Fibroblast of upper back skin (primary cell): ENCODE measurements at places on chromosomes 2 and 18.

DNA sequence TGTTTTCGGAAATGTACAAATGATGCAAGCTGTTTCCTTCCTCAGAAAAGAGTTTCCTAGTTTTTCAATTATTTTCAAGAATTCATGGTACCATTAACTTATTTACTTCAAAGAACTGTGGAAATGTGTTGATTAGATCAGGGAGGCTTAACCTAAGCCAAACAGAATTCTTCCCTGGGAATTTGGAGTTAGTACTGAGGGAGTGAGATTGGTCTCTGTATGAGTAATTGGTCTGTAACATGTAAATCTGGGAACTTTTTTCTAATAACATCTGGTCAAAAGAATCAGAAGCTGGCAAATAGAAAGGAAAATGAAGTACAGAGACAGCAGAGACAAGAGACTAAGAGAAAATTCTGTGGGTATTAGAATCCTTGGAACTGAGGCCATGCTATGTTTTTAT lies 145.8 kb downstream of the BABAM2 start:
- DNase-seq = no peak

DNA sequence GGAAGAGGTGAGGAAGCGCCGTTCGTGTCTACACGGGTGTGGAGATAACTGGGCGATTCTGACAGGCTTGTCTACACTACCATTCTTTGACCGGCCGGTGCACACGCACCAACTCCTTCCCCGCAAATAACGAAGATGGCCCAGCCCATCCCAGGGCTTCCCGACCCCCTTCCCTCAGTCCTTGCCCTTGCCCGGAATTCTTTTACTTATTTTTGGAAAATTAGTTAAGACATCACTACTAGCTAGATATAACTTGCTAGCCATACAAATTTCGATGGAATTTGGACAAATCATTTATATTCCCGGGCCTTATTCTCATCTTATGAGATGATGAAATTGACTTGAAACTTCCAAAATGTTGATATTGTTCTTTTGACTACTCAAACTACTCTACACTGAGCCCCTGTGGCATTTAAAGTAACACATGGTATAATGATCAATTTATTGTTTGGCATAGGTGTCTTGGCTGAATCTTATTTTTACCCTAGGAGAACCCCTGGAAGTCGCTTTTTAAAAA lies 1.3 kb downstream of the ERICH2 start:
- peak; percentile 8 for DNase-seq

GRCh38 chr2:239597216-239597615 lies 196.4 kb upstream of the HDAC4 start:
- no peak for DNase-seq

- DNase-seq = no peak
These were observed 255.4 kb downstream of the LOXHD1 start for GRCh38 chr18:46401486-46402070.

- DNase-seq = no peak
These were observed 24.7 kb downstream of the RAPH1 start for GRCh38 chr2:203510256-203510940.

- no peak for DNase-seq
These were observed 129.8 kb upstream of the EPB41L3 start for GRCh38 chr18:5673616-5674015.

DNA sequence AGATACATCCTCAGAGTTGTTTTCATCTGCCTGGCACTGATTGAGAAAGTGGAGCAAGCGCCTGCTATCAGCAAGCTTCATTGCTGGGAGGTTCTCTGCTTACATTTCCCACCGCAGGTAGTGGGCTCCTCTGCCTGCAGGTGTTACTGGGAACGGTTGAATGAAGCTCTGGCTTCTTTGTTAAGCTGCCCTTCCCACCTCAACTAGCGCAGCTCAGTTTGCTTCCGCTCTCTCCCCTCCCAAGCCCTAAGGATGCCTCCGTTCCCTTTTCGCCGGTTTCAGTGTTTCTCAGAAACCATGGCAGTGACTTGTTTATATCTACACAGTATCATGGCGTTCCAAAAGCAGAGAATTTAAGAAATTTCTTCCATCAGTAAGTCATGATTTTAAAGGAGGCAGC lies 72.2 kb upstream of the B3GNT7 start:
- DNase-seq = no peak

DNA sequence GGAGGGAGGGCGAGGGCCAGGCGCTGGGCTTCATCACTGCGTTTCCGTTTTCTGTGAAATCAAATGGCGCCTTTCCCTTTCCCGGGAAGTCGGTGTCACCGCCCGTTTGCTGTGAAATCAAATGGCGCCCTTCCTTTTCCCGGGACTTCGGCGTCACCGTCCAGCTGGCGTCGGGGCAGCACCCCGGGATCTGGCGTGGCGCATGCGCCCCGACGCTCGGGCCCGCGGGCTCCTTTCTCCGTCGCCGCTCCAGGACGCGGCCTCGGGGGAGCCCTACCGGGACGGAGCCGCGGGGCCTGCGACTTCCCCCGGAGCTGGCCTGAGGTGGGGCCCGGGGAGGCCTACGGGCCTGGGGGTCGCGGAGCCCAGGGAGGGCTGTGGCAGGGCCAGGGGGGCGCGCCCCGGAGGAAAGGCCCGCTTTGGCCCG lies at the start of gene FAM228A:
FAM228A (plus strand) TSS at position 203 of the 427 bp plus-strand sequence. CDS start 428 bp downstream, outside the sequence.
- DNase-seq = no peak

- DNase-seq = no peak
These were observed 894 bp upstream of the FARSB start for GRCh38 chr2:222656526-222657446.

DNA sequence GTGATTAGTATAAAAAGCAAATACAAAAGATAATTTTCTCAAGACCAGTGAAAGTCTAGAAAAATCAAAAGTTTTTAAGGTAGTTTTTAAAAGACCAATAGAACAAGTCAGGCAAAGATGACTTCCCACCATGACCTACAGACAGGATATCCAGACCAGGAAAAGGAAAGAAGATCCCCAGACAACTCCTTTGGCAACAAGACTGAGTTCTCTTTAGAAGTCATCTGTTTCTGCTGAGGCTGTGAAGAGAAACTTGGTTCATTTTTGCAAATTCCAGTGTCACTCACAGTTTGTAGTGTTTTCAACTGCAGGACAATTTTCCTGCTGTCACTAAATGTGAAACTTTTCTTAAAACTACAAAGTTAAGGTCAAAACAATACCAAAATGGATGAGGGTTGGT lies 240.9 kb upstream of the SIX2 start:
- DNase-seq = no peak

DNA sequence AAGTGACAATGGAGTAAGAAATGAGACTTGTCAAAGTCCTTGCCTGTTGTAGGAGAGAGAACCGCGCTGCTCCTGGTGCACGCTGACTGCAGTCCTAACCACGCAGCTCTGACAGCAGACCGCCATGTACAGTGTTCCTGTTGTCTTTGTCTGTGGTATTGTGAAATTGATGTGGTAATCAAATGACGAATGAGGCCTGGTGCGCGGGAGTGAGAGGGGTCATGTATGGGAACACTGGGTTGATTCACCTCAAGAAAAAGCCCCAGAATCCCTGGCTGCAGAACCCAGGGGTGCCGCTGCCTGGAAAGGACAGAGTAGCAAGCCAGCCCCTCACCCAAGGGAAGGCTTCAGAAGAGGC lies 64.0 kb downstream of the INPP4A start:
- no peak for DNase-seq

DNA sequence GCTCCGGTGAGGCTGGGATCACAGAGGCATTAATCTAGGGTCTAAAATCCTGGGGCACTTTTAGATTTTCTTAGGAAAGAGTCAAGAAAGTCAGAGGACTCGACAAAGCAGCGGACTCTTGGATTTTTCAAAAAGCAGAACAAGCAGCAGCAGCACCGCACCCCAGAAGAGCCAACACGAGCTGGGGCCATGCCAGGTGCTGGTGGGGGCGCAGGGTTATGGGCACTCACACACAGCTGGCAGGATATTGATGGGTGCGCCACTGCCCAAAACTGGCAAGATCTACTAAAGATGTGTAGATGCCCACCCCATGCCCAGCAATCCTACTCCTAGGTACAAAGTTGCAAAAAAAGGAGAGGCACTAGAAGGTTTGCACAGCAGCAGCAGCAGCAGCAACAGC lies 33.9 kb upstream of the SEMA4C start:
- no peak for DNase-seq

GRCh38 chr18:45820106-45820745 lies 5.2 kb upstream of the SIGLEC15 start:
- no peak for DNase-seq

GRCh38 chr2:140600116-140600515 lies 1530.7 kb downstream of the LRP1B start:
- peak; percentile 87 for DNase-seq

GRCh38 chr2:58976375-58977071 lies 735.4 kb upstream of the FANCL start:
- no peak for DNase-seq

DNA sequence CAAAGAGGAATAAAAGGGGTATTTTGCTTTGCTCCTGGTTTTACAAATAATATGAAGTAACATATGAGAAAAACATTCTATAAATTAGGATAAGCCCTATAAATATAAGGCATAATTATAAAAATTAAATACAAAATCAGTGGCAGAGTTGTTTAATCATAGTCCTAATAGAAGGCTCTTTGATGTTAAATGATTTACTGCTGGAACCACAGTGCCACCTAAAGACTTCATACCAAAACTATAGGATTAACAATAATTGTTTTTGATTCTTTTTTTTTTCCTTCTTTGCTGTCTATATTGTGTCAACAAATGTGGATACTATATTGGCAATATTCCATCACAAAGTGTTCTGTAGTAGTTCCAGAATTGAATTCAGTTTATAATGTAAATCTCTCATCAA lies 837.7 kb upstream of the SLC39A10 start:
- peak; percentile 10 for DNase-seq

GRCh38 chr2:45028276-45028675 lies 19.0 kb upstream of the SIX2 start:
- DNase-seq = no peak

- DNase-seq = no peak
These were observed 657 bp downstream of the ATP8B1 start for GRCh38 chr18:57802213-57803102.

DNA sequence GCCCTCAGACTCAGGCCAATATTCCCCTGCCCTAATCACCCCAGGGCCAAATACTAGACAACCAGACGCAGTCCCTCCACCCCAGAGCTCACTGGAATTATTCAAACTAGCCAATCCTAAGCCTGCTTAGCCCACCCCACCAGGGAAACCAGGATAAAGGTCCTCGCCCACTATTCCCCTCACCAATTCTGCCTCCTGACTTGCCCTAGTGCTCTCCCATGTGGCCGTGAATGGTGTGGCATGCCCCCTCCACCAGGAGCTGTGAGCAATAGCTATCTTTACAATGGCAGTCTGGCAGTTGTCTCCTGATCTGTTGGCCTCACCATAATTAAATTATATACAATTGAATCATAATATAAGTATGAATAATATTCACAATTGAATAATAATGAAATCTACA lies 42.3 kb downstream of the FAM124B start:
- DNase-seq = no peak

DNA sequence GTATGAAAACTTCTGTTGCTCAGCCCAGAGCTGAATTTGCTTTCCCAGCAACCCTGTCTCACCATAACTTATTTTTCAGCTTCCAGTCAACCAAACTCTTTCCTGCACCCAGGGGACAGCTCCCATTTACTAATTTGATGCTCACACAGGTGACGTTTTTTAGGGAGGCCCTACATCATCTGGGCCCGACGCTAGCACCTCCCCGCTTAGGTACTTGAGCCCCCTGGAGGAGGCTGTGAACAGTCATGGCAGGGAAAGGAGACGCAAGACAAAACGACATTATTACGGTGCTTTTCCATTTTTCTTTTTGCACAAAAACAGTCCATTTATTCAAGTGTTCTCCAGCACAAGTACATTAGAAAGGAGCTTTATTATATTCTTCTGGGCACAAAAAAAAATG lies 59.2 kb upstream of the POMC start:
- DNase-seq = no peak

DNA sequence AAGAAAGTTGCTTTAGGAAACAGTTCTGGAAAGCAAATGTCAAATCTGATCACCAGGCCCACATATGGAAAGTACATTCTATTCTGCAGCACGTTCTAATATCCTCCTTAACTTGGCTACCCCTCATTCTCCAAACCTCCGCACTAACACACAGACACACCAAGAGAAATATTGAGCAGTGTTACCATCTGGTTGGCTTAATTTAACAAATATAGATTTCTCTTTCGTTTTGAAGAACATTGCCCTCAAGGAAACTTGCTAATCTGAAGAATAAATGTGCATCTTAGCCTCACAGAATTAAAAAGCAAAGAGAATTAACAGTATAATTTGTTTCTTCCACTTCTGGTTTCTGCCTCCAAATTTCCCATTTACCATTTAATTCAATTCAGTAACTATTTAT lies 72.8 kb upstream of the TTC39C start:
- DNase-seq = no peak

DNA sequence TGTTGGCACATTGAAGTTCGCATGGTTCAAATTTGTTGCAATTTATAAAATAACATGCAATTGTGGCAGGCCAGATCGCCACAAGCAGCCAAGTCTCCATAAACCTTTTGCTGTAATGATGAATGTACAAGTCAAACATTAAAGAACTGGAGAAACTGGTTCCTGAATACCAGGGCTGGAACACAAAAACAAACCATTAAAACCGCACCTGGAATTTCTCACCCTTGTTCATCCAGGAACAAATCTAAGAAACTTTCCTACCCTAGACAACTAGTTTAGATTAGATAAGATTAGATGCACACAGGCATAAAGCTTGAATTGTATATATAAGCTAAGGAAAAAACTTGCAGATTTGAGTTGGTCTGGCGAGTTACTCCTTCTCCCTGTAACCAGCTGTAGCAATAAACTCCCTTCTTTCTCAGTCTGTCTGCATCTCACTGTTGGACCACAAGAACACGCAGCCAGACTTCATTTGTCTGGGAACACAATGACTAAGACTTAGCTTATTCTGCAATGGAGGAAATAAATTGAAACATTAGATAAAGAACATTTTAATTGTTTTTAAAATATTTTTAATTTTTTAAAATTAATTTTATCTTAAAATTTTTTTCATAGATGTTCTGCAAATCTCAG lies 1835.5 kb upstream of the LRRTM1 start:
- no peak for DNase-seq

- no peak for DNase-seq
These were observed 43.5 kb upstream of the MSH2 start for GRCh38 chr2:47359375-47359868.

- DNase-seq = no peak
These were observed 5.7 kb downstream of the GREB1 start for GRCh38 chr2:11539317-11540147.

GRCh38 chr2:30643674-30644073 lies 163.6 kb downstream of the CAPN13 start:
- no peak for DNase-seq

- no peak for DNase-seq
These were observed 3.0 kb upstream of the CCDC93 start for GRCh38 chr2:118016911-118017310.

DNA sequence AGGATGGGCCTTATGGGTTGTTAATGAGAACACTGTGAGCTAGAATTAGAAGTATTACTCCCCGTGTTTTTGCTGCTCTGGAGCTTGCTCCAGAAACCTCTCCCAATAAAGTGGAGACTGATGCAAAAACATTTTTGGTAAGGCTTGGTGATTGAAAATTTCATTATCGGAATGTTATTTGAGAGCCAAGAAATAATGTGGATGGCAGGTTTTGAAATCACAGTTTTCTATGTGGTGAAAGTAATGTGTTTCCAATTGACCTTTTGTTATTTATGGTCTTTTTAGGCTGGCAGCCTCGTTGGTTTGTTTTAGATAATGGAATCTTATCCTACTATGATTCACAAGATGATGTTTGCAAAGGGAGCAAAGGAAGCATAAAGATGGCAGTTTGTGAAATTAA lies 5.1 kb downstream of the PLEKHA3 start:
- DNase-seq = no peak
